ENCODE measurements at places on chromosomes 6 and 20.

- no peak for DNase-seq
Observed at GRCh38 chr6:71187141-71187540, 101.5 kb upstream of the OGFRL1 start.

DNA sequence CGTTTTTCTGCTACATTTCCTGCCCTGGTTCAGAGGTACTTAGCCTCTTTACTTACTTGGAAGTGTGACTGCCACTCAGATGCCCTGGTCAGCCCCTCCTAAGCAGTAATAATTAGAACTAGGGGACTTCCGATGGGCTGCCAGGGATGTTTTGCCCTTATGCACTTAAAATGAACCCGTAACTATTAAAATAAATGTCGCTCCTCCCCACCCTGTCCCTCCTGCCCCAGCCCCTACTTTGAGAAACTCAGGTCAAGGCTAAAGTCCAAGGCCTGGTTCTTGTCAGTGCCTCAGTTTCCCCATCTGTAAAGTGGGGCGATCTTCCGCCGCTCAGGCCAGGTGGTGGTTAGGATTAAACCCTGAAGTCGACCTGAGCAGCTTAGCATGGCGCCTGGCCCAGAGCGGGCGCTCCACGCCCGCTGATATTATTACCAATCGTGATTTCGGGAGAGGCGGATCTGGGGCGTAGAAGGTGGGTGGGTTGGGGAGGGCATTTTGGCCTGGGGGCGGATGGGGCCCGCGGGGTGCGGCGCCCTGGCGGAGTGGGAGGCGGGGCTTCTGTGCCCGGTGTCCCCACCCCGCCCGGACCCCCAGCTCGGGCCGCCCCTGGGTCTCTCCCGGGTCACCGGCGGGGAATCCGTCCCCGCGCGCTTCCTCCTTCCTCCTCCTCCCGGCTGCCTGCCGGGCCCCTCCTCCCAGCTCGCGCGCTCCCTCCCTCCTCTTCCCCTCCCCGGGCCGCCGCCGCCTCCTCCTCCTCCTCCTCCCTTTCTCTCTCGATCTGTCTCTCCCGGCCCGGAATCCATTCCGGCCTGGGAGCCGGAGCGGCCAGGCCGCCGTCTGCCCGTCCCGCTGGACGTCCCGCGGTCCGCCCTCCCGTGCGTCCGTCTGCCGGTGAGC lies at the start of gene SRC:
Gene SRC, plus strand, starts transcription at position 802 of the 897 bp plus-strand sequence. CDS start 38,014 bp downstream, outside the sequence.
- peak; percentile 71 for DNase-seq

DNA sequence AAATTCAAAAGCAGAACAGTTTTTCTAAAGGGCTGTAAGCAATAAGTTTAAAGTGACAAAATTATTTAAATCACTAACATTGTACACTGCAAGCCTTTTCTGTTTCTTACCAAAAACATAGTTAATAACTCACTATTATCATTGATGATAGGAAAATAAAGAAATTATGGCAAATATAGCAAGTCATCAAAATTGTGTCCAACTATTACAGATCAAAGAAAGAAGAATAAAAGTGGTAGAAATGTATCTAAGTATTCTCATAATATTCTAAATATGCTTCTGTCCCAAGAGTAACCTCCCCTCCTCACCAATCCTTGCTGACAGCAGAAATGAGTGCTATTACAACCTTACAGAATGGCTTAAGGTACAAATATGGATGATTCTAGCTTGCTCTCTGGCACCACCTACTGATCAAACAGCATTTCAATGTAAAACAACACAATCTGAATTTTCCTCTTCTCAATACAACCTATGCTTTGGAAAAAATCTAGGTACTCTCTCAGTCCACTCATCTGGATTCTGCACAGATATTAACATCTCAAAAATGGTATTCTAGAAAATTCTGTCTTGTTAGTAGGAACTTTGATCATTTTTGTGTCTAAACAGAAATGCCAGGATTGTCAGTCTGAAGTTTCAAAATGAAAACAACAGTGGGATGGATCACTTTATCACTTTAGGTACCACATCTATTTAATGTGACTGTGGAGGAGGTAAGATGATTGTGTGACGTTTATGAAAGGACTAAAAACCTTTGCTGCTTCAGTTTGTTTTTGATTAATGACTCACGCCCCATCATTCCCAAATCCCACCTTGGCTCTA lies 40.9 kb downstream of the ZFP64 start:
- DNase-seq = peak; percentile 75

DNA sequence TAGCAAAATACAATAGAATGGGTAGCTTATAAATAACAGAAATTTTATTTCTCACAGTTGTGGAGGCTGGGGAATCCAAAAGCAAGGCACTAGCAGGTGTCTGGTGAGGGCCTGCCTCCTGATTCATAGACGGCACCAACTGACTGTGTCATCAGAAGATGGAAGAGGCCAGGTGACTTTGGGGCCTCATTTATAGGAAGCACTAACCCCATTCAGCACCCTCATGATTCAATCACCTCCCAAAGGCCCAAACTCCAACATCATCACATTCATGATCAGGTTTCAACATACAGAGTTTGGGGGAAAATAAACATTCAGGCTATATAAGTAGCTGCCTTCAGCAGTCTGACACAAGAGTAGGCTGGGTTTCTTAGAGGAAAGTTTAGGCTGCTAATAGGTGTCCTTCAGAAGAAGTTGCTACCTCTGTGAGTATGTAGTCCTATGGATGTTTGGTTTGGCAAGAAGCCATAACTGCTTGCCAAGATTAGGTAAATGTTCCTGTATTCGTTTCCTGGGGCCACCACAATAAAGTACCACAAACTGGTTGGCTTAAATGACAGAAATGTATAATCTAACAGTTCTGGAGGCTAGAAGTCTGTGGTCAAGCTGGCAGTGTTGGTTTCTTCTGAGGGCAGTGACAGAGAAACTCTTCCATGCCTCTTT lies 48.8 kb downstream of the NT5E start:
- DNase-seq = peak; percentile 69

GRCh38 chr6:22600059-22600458 lies 30.7 kb downstream of the HDGFL1 start:
- no peak for DNase-seq

GRCh38 chr20:11214256-11214840 lies 540.5 kb upstream of the JAG1 start:
- no peak for DNase-seq

DNA sequence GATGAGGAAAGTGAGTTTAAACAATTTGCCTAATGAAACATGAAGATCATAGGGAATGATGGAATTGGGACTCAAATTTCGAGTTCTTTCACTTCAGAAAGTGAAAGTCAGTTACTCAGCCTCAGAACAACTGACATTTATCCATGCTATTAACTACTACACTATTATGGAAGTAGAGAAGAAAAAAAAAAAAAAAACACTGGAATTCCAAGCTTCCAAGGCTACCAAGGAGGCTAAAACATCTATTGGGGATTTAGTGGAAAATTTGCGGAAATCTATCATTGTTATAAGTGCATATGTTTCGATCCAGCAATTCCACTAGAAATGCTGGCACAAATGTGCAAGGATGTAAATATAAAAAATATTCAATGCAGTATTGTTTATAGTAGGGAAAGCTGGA lies 70.4 kb downstream of the TSHZ2 start:
- no peak for DNase-seq

DNA sequence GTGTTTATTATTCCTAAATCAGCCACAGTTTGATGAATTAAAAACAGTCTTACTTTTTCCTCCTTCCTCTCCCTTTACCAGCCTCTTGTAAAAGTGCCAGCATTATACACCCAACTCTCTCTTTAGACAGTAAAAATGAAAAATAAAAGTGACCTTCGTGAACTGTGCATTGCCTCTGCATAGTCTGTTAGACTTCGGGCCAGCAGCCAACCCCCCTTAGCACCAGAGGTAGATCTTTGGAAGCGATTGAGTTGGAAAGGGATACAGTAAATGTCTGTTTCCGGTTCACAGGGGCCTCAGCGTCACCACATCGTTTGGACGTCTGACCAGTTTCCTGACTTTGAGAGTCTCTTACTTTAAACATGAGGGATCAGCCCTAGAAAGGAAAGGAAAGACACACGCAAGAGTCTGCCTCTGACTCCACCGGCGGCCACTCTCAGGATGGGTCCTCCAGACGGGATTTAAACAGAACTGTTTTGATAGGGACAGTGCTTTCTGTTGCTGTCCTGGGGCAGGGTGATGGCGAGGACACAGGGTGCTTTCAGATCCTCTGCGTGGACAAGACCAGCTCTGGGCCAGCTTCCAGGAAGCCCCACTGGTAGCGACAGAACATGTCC lies 206.6 kb upstream of the PREP start:
- DNase-seq = peak; percentile 7

DNA sequence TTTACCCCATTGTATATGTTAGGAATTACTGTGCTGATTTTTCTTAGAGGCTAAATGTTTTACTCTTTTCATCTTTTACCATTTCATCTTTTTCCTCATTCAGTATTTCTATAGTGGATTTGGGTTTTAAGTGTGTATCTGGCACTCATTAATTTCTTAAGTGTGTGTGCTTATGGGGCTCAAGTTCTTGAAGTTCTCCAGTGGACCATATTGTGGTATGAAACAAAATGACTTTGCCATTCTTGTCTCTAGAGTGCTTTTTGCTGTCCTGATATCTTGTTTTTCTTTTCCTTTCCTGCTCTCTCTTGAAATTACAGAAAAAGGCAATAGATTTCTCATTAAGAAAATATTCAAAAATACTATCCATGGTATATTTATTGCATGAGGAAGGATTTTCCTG lies 123.1 kb downstream of the ARID1B start:
- no peak for DNase-seq

DNA sequence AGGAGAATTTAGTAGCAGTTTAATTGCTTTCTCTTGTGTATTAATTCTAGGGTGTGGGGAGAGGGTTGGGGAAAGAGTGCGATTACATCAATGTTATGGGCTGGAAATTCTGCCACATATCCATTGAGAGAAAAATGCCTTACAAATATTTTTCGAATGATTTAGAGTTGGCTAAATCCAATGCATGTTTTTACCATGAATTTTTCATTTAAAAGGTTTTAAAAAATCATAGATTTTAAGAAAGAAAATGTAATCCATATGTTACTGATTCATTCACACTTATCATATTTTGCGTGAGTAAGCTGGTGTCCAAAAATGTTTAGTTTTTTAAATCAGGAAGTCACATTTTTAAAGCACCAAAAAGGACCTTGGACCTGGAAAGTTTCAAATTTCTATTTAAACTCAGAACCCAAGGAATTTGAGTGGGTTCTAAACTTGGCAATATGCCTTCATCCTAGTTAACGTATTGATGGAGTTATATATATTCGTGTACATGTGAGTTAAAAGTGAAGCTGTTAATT lies 627.4 kb upstream of the CITED2 start:
- no peak for DNase-seq

DNA sequence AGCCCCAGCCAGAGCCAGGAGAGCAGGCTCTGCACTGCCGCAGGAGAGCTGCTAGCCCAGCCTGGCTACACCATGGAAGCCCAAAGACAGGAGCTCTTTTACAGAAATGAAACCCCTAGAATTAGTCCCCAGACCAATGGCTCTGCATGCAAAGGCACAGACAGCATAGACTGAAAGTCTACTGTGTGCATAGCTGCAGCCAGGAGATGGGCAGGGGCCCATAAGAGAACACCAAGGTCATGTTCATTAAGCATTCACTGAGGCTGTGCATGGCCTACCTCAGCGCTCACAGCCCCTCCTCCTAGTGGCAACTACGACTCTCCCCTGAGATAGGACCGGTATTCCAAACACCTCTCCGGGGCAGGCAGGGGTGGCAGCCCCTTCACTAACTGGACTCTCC lies 34.9 kb downstream of the SNX5 start:
- no peak for DNase-seq

DNA sequence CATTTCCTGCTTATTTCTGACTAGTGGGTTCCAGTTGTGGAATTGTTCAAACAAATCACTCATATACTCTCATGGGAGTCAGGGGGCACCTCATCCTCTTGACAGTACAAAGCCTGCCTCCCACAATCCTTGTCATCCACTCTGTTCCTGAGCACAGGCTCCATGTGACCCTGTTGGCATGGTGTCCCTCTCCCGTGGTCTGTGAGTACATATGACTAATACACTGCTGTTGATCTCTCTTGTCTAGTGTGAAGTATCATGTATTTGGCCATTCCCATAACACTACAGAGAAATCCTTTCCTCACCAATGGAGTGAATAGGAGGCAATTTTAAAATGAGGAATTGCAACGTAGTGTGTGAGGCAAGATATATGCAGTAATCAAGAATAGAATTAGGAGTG lies 185.3 kb downstream of the OGFRL1 start:
- DNase-seq = no peak

GRCh38 chr6:151005896-151006632 lies 140.6 kb downstream of the MTHFD1L start:
- DNase-seq = peak; percentile 45

DNA sequence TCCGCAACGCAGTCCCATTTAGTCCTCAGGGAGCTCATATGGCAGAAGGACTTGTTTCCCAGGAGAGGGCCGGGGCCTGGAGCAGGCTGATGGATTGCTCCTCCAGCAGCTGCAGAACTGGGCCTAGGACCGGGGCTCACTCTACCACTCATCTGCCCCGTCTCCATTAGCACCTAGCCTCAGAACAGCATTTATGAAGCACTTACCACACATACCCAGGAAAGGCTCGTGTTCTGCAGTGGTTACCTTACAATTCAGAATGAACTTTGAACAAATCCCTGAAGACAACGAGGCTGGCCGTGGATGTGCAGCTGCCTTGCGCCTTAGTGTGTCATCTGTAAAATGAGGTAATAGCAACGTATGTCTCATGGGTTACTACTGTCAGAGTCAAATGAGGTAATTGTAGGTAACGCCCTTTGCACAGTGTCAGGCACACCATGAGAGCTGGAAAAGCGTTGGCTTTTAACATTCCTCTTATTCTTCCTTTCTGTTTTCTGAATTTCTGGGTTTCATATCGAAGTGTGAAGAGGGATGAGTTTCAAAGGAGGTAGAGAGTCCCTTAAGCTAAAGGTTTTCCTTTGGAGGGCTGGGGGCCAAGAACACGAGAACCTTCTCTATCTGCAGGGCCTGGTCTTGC lies 46.3 kb upstream of the CD93 start:
- peak; percentile 56 for DNase-seq

DNA sequence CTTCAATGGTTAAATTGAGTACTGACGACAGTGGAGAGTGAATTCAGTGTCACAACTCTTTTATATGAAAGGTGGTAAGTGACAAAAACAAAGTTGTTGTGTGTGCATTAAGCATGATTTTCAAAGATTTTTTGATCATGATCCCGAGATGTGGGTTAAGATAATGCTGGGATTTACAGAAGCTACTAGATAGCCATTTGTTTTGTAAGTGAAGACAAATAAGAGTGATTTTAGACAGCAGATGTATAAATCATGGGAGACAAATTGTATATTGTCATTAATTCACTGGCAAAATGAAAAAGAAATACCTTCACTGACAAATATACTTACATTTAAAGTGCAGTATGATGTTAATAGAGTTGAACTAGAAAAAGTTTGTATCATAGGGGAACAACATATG lies 6.1 kb downstream of the ADGRB3 start:
- no peak for DNase-seq

Measured in hematopoietic multipotent progenitor cell treated with erythropoietin and hydrocortisone succinate and interleukin-3 and kit ligand, for 4 days (in vitro differentiated cells).